ENCODE measurements at places on chromosomes 16 and 17.

DNA sequence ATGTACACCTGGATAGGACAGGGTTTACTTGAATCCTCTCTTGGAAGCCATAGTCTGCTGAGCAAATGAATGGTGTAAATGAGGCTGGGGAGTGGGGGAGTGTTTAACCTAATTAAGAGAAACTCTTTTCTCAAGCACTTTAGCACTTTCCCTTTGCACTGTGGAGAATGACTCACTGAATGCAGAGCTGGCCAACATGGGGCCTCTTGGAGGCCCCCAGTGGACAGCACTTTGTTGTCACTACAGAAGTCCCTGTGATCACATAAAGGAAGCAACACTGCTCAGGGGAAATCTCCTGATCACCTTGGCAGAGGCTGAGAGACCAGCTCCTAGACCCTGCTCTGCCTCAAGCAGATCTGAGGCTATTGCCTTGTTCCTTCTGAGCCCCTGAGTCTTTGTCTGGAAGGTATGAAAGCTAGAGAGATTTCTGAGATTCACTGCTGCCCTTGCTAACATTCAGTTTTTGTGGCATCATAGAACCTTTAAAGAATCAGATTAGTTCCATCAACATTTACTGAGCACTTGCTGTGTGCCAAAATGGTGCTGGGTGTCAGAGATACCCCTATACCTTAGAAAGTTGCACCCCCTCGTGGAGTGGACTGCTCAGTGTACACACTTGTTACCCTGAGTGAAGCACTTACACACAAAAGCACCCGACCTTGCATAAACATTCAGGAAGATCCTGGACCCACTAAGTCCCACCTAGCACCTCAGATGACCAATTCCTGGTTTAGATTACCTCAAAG lies 230.1 kb upstream of the CCL2 start:
- no peak for DNase-seq

- no peak for DNase-seq
Observed at GRCh38 chr17:21542991-21543390, 149.3 kb upstream of the KCNJ18 start.

GRCh38 chr17:66964930-66965800 lies 658 bp downstream of the CACNG4 start:
- DNase-seq: peak; percentile 73

DNA sequence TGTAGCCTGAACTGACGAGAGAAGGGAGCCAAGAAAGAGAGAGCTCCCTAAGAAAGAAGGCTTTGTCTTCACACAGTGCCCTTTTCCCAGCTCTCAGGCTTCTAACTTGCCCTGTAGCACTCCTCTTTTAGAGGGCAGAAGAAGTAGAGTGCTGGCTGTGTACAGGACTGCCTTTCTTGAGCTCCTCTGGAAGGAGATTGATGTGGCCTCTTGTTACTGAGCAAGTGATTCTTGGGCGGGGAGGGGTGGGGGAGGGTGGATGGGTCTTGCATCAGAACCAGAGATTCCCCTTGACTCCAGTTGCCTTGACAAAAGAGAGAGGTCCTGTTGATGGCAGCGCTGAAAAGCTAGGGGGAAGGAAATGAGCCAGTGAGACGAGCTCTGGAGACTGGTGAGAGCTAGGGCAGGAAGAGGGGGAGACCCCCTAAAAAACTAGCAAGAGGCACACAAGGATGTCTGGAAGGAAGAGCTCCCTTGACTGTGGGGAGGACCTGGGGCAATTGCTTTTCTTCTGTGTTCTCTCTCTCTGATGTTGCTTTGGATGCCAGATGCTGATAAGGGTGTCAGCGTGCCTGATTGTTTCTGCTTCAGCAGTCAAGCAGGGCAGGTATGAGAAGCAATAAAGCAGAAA lies 18.4 kb downstream of the GPR179 start:
- no peak for DNase-seq

DNA sequence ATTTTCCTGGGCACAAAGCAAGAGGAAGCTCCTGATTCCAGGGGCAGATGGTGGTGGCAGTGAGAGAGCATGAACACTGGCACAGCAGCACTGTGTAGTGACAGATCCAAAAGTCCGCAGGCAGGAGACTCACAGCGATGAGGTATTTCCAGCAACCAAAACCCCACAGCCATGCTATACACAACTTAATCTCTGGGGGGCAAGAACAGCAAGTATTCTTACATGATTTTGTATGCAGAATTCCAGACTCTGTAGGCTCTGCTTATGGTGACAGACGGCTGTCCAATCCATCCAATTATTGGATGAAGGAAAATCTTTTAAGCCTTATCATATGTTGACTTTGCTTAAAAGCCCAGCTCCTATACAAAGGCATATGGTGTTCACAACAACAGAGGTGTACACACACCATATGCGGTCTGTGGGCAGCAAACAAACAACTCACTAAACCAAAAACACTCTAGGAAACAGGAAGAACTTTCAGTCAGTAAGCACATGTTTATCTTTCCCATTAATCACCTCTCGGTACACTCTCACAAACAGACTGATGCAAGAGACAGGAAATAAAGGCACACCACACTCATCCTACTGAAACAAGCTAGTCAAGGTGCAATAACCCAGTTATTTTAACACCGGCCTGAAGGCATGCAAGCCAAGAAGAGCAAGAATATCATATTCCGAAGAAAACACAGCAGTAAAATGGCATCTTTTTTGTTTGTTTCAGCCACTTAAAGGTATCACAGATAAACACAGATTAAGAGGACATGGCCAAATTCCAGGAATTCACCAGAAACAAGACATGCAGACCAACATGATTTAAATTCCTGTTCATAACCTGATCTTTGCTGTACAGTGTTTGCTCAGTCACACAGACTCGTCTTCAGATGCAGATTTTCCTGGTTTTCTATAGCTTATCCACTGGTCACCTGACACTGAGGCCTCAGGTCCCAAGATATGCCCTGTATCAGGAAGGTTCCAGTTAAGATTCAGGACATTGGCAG lies 47.8 kb downstream of the ERN1 start:
- no peak for DNase-seq

GRCh38 chr17:17975436-17975835 lies 2.8 kb downstream of the DRC3 start:
- DNase-seq: no peak

GRCh38 chr16:83923581-83924365 lies 24.9 kb downstream of the MLYCD start:
- no peak for DNase-seq

DNA sequence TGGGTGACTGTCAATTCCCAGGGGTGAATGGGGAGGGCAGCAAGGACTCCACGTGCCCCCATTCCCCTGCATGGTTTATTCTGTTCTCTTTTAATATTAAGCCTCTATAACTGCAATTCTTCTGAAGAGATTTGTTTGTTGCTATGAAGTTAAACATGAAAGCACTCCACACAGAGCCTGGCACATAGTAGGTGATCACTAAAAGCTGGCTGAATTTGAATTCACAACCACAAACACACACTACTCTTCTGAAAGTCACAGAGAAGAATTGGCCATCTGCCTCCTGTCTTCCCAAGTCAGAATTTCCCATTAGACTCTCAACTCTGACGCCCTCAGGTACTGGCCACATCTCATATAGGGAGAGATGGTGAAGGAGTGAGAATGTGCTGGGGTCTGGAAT lies 55.5 kb downstream of the COG7 start:
- no peak for DNase-seq

DNA sequence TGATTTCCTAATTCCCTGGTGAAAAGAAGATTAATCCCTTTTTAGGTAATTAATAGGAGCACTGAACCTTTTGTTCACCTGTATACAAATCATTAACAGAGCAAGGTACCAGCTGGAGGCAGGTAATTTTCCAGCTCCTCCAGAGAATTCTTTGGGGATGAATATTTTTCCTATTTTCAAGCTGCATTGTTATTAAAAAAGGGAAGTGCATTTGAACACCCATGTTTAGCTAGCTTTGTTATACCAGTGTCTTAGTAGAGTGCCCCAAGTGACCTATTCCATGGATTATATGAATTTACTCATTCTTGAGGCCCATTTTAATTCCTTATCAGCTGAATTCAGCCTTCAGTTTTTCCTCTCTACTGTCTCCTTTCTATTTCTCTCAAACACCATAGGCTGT lies 73.2 kb upstream of the GOT2 start:
- no peak for DNase-seq

- DNase-seq: no peak
Observed at GRCh38 chr16:47699106-47699505, 238.0 kb downstream of the PHKB start.

DNA sequence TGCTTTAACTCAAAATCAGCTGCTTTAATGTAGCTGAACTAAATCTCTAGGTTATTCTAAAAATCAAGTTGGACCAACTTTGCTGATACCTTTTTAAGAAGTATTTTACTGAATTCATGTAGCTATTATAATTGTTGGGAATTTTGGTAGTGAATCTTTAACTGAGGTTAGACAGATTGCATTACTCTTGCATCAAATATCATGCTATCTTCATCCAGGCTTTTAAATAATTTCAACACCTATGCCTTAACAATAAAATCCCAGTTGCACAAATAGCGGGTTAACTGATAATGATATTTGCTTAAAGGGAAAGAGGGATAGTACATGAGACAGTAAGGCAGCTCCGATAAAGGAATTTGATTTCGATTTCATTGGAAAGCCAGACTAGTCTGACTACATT lies 241.3 kb upstream of the TBX2 start:
- no peak for DNase-seq

DNA sequence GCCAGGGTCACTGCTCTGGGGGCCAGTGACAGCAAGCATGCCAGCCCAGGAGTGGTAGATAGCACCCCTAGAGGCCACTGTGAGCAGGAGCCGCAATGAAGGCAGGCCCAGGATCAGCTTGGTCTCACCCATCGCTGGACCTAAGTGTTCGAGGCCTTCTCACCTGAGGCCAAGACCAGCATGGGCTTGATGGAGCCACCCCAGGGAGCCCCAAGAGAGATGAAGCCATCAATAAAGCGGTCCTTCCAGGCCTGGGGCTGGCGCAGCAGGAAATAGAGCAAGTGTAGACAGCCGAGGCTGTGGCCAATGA lies 1.8 kb downstream of the LCAT start:
- DNase-seq: no peak

DNA sequence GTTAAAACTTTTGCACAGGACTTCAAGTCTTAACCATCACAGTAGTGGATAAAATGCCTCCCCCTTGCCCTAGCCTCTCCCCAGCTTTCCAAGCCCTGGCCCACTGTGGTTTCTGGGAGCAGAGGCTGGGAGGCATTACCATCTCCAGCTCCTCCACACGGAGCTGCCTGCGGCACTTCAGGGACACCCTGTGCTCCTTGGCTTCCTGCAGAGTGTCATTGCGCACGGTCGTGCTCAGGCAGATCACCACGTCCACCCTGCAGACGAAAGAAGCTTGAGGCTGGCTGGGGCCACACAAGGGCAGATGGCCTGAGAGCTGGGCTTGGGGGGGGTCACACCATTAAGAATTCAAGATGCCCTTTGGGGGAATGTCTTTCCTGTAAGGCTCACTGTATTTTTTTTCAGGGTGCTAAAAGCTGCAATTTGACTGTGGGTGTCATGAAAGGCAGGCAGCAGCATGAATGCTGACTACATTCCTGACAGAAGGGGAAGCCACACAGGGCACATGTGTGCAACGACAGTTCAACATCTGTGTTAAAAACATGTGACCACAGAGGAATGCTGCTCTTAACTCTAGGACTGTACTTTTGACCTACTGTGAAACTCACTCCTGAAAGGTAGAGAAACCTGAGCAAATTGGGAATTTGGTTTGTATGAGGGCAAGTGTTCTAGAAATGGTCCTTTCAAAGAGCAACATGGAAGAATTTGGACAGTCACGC lies 47.7 kb upstream of the CLEC18B start:
- DNase-seq: no peak

All from femur (tissue), 1 donor.